ENCODE measurements at places on chromosomes 16 and 17.

- DNase-seq, result no peak
Observed at GRCh38 chr16:87437911-87438610, 45.9 kb downstream of the MAP1LC3B start.

GRCh38 chr17:63645775-63646487 lies 23.7 kb downstream of the MAP3K3 start:
- no peak for DNase-seq

DNA sequence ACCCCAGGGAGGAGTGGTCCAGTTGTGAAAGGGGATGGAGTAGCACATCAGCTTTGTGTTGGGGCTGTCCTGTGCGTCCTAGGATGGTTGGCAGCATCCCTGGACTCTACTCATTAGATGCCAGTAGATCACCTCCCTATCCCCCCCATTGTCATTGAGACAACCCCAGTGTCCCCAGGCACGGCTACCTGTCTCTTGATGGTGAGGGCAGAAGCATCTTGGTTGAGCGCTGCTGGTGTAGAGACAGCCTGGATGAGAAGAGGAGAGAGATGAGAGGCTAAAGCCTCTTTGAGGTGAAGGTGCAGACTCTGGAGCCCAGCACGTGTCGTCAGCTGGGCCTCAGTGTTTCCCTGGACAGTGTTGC lies 55.4 kb downstream of the TNFRSF13B start:
- no peak for DNase-seq

DNA sequence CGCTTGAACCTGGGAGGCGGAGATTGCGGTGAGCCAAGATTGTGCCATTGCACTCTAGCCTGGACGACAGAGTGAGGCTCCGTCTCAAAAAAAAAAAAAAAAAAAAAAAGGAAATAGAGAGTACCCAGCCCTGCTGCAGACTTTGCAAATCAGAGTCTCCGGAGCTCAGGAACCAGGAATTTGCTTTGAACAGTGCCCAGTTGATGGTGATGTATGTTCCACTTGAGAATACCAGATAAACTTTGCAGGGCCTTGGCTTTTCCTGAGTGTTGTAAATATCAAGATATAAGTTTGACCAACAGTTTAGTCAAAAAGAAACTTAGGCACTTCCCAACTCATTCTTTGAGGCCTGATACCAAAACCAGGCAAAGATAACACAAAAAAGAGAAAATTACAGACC lies 30.6 kb upstream of the MAP3K14 start:
- DNase-seq, result no peak

DNA sequence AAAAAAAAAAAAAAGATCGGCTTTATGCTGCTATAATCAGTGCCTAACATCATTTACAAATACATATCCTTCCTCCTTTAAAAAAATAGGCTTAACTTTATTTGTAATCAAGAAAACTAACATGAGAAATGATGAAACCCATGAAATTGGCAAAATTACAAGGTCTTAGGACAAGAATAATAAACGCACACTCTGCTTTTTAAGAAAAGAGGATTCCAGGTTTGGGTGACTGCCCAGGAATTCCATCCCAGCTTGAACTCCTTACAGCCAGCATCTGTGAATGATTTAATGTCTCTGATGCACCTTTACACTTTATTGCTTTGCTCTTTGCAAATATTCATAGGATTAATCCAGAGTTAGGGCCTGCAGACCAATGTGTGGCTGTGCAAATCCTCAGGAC lies 196.0 kb downstream of the CBLN1 start:
- no peak for DNase-seq

DNA sequence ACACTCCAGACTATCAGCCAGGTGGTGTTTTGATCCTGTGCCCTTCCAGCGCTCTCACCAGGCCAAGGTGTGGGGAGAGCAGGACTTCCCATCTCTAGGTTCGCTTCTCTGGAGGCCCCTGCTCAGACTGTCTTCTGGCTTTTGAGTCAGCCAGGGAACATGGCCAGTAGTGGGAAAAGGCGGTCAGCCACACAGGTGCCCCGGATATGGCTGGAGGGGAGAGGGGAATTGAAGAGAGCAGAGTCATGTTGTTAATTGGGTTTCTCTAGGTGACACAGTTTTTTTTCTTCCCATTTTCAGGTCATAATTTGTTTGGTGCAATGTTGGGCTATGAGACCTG lies 1.5 kb downstream of the MINK1 start:
- no peak for DNase-seq

DNA sequence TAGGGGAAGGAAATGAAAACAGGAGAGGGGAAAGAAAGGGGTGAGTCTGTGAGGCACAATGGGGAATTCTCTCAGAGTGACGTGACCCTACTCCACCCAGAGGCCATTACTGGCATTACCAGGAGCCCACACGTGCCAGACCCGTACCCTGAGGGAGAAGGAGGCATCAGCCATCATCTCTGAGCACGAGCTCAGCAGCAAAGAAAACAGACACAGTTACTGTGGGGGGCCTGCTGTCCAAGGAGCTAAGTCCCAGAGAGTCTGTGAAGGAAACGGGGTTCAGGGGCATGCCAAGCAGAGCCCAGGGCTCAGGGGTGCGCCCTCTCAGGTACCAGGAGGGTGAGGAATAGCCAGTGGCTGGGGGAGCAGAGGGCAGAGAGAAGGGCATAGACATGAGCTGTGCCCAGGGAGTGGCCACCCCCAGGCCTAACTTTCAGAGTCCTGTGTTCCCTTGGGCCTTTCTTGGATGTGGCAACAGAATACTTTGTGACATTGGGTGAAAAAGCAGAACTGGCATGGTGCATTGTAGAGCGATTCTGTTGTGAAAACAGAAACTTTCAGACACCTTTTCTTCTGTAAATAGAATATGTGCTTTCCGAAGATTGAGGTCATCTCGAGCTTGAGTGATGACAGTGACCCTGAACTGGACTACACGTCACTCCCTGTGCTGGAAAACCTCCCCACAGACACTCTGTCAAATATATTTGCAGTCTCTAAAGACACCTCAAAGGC lies 11.3 kb downstream of the TAF1C start:
- peak; percentile 11 for DNase-seq

- DNase-seq, result no peak
Observed at GRCh38 chr16:866252-866896, 65.8 kb upstream of the GNG13 start.

DNA sequence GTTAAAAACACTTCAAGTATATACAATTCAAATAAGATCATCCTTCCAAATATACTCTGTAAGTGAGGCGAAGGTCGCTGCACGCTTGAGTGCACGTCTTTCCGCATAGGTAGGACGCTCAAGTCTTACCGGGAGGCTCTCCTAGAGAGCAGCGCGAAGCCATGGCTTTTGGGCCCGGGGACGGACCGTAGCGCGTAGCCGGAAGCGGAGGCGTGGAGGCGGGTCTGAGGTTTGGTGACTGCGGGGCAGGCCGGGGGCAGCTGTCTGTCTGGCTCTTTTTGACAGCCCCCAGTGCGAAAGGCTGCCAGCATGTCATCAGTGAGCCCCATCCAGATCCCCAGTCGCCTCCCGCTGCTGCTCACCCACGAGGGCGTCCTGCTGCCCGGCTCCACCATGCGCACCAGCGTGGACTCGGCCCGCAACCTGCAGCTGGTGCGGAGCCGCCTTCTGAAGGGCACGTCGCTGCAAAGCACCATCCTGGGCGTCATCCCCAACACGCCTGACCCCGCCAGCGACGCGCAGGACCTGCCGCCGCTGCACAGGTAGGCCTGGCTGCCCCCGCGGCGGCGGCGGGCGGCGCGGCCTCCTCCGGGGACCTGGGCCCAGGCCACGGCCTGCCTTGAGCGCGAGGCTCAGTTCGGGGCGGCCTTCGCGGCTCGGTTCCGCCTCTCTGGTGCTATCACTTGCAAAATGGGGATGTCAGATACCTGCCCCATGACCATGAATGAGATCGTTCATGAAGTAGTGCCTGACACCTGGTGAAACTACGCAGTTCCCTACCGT lies at the start of gene LONP2:
LONP2 (plus strand) TSS at position 221 of the 783 bp plus-strand sequence; CDS start at position 310, 89 bp downstream.
- DNase-seq, result peak; percentile 89

DNA sequence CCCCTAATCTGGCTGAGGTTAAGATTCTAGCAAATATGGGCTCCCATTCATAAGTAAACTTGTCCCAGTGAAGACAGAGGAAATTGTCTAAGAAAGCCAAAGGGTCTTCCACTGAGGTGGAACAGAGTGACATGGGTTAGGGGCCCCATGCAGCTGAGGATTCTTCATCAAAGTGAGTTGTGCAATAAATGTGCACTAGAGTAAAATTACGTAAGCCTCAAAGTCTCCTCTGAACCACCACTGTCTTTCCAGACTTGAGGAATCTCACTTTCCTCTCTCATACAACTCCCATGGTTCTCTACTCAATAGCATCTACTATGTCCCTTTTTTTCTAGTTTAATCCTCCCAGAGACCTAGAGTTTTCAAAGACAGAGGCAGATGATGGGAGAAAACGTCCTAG lies 132.4 kb downstream of the CA10 start:
- no peak for DNase-seq

DNA sequence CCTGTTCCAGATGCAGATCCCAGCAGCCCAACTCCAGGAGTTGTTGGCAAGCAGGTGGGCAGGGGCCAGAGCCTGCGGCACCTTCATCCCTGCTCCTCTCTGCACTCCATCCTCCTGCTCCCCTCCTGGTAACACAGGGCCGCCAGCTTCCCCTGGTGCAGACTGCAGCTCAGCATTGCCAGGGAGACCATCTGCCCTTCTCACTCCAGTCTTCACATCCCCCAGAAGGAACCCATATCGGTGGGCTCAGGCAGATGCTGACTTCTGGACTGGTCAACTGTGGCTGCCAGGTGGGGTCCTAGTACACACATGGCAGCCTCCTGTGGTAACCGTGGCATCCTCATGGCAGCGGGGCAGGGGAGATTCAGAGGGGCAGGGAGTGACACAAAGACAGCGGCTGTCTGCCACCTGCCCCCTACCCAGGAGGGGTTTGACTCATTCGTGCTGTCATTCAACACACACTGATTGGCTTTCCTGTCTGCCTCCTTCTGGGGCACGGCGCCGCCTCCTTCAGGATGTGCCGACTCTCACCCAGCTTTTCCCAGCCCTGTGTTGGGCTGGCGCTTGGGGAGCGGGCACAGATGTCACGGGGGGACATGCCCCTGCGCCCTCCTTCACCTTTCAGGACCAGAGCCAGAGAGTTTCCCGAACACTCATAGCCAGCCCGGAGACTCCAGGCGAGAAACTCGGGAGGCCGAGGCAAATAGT lies 120.9 kb downstream of the CMIP start:
- no peak for DNase-seq

DNA sequence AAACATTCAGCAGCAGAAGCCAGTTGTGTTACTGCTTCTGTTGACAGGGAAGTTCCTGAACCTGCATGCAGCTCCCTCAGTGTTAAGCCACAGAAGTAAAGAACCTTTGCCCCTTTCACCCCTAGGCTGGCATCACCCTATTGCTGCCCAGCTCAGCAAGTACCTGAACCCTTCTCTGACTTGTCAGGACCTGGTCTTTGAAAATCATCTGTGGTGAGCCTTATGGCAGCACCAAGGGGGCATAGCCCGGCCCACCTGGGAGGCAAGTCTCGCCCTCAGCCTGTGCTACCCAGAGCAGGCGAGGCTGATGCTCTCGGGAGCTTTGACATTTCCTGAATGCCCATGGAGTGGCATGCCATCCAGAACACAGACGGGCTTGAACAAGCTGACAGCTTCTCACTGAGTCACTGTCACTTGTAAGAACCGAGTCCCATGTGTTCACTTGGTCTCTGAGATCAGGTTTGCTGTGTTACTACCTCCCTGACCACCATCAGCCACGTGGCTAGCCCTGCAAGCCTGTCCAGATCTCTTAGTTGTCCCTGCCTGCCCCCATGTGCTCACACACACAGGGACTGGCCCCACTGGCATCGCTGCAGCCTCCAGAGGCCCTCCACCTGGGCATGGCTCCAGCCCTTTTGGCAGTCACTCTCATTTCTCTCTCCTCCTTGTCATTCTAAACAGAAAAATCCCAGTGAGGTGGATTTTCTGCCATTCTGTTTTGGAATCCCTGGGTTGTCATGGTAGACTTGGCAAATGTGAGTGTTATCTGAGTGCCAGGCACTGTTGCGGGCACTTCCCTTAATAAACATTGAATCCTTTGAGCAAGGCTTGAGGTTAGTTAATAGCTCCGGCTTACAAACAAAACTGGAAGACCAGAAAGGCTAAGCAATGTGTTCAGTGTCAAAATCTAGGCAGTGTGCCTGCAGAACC lies 2.9 kb upstream of the CARMIL2 start:
- no peak for DNase-seq

DNA sequence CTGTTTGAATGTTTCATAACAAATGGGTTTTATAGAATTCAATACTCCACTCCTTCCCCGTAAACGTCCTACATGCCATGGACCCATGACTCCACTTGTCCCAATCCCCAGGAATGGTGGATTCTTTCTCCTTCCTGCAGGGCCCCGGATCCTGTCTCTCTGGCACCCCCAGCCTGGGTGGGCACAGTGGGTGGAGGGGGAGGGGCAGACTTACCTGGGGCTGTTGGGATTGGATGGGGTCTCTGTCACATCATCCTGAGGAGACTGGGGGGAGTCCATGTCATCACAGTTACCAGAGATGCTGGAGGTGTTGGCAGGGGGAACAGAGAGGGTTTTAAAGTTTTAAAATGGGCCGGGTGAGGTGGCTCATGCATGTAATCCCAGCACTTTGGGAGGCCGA lies 13.2 kb downstream of the TRPV3 start:
- DNase-seq, result no peak

DNA sequence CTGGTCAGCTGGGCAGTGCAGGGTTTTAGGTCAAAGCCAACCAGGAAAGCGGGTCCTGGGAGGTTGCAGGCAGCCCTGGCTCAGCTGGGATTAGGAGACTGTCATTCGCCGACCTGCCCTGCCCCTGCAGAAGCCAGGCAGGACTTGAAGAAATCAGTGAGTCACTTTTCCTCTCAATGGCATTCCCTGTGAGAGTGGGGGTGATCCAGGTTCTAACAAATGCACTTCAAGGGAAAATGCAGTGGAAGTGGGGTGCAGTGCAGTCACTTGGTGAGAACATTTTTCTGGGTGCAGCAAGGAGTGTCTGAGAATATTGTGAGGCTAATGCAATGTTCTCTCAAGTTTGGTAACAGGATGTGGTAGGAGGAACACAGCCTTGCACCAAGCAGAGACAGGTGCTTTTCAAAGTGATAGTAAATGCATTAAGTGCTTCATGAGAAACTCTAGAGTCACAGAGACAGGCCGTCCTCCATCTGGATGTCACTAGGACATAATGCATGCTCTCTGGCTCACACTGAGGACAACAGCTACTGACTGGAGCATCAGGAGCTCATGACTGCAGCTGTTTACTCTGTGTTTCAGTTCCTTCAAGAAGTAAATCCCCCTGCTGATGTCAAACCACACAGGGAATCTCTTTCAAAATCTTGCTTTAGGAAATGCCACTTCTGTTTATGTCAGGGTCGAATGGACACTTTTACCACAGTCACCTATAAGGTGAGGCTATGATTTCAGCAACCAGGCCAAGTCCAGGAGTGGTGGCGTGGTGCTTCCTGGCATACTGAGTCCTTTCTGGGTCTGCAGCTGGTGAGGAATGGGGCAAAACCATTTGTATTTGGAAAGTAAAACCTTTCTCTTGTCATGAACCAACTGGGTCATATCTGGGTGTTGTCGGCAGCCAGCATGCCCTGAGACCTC lies 16.7 kb downstream of the CDK5R1 start:
- no peak for DNase-seq

DNA sequence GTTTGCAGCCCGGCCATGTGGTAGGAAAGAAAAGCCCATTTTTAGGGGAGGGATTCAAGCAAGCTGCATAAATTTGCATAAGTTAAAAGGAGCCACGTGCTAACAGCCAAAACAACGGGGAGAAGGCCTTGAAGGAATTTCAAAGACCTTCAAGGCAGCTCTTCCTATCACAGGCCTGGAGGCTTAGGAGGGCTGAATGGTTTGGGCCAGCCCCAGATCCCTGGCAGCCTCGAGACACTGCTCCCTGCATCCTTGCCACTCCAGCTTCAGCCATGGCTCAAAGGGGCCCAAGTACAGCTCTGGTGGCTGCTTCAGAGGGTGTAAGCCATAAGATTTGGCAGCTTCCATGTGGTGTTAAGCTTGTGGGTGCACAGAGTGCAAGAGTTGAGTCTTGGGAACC lies 22.6 kb downstream of the PRDM7 start:
- no peak for DNase-seq

Data from stimulated activated naive CD4-positive, alpha-beta T cell treated with Interleukin-2 at 50 U/mL for 16 hours (primary cell).